ENCODE measurements at places on chromosomes 5 and 9.

GRCh38 chr5:107464876-107465275 lies 205.9 kb downstream of the EFNA5 start:
- no peak for DNase-seq

GRCh38 chr5:80125022-80125961 lies 90.1 kb downstream of the THBS4 start:
- peak; percentile 37 for DNase-seq

DNA sequence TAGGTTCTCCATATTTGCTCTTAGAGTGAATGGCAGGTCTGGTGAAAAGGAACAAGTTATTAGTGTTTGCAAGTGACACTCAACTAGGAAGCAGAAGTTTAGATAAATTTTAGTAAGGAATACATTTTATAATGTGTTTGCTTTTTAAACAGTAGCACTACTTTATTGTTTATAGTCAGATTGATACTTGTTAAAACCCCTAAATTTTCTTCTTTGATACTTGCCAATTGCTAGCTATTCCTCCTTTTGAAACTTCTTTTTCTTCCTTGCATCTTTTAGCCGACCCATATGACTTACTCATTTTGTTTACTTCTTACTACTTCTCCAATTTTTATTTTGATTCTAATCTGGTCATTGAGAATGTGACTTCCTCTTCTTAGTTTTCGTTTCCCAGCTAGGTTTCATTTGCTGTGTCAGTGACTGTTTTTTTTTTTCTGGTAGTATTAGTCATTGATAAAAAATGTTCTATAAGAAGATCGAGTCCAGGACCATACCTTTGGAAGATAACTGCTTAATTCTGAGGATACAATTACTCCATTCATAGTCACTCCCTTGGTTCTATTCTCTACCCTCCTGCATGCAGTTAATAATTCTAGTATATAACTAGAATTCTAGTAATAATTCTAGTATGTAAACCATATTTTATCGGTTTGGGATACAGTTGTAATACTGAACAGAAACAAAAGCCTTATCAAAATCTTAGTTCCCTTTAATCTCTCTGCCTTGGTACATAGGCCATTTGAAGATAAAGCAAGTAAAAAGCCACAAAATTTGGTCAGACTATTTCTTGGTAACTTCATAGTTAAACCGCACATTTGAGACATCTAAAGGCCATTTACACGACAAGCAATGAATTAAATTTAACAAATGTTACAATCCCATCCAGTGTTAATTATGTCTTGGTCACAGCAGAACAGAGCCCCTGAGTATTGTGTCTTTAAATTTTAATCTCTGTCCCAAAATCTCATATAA lies 2.8 kb upstream of the RICTOR start:
- DNase-seq: peak; percentile 22

DNA sequence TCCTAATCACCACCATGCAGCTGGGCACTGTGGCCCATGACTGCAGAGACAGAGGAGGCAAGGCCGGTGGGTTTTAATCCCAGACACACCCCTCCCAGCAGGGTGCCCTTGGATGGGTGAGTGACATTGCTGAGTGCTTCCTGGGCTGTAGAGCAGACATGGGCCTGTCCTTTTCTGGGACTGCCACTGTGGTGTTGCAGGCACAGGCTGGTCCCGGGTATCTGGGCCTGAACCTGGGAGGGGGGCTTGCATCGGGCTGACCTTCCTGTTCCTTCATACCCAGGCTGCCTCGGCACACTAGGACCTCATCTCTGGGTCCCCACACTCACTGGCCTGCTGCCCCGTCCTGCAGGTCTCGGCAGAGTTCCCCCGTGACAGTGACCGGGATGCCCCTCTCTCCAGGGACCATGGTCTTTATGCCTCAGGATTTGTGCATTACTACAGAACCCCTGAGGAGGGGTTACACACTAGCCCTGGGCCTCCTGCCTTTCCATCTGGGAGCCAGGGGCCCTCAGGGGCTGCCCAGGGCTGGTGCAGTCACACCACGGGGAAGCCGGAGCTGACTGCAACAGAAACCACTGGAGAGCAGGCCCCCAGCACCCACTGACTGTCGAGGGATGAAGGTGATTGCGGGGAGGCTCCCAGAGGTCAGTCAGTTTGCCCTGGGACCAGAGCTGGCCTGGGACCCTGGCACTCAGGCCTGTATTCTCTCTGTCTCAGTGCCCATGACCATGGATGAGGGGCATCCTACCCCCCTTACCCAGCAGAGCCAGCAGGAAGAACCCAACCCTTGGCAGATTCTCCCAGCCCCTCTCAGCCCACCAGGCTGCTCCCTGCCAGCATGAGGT lies 8.9 kb upstream of the SLC25A48 start:
- DNase-seq: no peak

GRCh38 chr9:114469091-114469853 lies 36.0 kb downstream of the WHRN start:
- DNase-seq: no peak

DNA sequence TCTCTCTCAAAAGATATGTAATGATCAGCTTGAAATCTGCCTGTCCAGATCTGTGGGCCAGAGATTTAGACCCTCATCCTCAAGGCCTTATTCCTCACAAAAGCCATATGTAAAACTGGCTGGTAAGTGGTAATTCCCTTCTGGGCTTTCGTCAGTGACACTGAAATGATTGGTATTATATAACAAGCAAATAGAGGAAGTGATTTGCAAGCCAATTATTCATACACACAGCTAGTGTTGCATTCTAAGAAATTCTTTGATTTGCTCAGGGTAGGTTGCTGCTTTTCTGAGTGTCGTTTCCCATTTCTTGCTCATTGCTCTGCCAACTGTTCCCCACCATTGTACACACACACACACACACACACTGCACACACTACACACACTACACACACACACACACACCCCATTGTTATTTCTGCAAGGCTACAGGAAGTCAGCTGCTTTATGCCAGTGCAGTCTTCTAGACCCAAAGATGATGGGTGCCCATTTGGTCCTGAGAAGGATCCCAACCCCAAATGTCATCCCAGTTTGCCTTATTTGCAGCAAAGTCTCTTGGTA lies 76.8 kb downstream of the PRLR start:
- DNase-seq: no peak

DNA sequence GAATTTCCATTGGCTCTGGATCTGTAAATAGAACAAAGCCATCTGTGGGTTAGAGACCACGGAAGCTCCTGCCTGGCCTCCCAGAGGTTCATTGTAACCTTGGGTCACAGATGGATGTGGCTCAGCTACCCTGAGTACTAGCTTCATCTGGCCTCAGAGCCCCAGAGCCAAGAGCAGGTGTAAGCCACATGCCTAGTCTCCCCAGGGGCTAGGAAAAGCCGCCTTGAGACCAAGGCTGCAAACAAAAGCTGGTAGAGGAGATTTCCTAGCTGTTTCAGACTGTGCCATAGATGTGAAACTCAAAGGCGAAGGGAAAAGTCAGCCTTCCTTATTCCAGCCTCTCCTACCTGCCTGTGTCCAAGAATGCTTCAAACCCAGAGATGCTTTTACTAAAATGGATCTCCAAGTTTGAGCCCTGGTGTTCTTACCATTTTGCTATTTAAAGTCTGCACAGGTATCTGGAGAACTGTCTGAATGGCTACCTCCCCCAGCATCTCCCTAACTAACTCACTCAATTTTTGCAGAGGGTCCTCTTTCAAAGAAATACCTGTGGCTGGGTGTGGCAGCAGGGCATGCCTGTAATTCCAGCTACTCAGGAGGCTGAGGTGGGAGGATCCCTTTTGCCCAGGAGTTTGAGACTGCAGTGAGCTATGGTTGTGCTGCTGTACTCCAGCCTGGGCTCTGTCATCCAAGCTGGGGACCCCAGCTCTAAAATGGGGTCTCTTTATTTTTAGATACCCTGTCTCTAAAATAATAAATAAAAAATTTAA lies 42.3 kb upstream of the MAP1B start:
- DNase-seq: no peak

DNA sequence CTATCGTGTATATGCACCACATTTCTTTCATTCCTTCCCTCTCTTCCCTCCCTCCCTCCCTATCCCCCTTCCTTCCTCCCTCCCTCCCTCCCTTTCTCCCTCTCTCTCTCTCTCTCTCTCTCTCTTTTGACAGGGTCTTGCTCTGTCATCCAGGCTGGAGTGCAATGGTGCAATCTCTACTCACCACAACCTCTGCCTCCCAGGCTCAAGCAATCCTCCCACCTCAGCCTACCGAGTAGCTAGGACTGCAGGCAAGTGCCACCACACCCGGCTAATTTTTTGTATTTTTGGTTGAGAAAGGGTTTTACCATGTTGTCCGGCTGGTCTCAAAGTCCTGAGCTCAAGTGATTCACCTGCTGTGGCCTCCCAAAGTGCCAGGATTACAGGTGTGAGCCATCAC lies 1.1 kb upstream of the ANKS6 start:
- no peak for DNase-seq

DNA sequence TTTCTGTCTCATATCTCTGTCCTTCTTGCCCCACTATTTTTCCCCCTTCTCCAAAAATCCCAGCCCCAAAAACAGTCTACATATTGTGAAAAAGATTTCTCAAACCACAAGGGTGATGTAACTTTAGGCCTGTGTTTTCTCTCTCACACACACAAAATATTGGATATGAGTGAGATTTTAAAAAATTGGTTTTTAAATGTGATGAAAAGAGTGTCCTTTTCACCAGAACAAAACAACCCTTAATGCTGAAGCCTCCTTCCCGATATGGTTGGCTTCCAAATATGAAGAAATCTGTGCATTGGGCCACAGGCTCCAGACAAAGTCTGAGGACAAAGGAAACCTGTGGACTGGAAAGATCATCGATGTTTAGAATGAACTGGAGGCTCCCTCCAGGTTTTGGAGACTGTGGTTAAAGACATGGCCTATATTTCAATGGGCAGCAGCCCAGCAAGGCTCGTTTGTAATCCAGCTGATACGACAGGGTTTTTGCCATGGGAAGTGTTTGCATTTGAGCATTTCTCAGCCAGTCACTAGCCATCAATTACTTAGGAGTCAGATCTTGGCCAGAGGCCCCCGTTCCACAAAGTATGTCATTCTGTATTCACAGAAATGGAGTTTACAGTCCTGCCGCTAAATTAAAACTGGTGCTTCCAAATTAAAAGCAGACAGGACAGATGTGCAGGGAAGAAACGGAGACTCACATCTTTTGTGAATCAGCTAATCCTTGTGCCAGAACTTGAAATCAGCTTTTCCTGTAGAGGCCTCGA lies 546.3 kb downstream of the EBF1 start:
- DNase-seq: no peak

DNA sequence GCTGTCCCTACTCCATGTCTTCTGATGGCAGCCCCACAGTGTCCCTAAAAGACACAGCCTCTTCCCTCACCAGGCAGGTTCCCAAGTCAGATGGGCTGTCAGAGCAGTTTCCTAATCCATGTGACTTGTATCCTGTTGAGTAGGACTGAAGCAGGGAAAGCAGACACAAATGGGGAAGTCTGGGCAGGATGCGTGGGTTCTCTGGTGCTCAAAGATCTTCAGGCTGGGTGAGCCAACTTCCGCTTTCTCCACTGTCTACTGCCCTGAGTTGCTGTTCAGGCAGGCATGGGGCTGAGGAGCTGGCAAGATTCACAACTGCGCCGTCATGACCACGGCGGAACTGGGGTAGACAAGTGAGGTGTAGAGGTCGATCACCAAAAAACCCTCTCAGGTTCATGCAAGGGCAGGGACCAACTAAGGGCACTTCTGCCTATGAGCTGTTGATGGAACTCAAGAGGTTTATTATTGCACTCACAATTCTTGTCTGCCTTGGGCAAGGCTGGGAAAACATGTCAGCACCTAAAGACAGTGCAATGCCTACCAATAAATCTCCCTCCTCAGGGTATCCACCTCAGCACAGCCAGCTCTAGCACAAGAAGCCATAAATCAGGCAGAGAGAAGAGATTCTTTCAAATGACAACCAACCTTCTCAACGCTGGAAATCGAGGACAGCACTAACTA lies 83.4 kb downstream of the RAPGEF1 start:
- DNase-seq: peak; percentile 69

GRCh38 chr5:150068961-150069645 lies 17.3 kb downstream of the CSF1R start:
- DNase-seq: no peak

DNA sequence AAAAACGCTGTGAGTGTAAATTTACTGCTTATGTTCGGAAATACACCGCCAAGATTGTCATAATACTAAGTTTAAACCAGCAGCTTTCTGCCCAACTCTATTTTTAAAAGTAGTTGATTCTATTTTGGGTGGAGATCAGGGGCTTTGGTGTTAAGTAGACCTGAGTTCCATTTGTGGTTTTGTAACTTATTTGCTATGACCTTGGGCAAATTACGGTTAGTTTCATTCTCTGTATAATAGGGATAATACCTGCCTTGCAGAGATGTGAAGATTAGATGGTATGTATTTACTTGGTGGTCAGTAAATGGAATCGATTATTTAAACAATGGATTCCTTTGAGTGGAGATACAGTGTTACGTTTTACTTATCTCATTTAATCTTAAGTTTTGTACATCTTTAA lies 1.6 kb downstream of the RAD23B start:
- DNase-seq: no peak

GRCh38 chr9:426976-427375 lies 212.3 kb downstream of the DOCK8 start:
- DNase-seq: no peak

GRCh38 chr5:96064877-96065276 lies 103.2 kb upstream of the ELL2 start:
- peak; percentile 48 for DNase-seq

All from activated CD4-positive, alpha-beta T cell treated with anti-CD3 and anti-CD28 coated beads, Interleukin-2, Interleukin-4, amounts not matched to agents 100 ng/mL and 50 ng/mL, durations not matched to agents 16 hours and 8 hours (primary cell).